ENCODE measurements at places on chromosomes 2 and 18.

GRCh38 chr2:68423966-68424650 is 43.0 kb downstream of the FBXO48 start:
- DNase-seq = no peak

GRCh38 chr2:217853301-217853881 is 149.4 kb downstream of the TNS1 start:
- no peak for DNase-seq

GRCh38 chr2:26838121-26838906 is 9.6 kb upstream of the DPYSL5 start:
- no peak for DNase-seq

DNA sequence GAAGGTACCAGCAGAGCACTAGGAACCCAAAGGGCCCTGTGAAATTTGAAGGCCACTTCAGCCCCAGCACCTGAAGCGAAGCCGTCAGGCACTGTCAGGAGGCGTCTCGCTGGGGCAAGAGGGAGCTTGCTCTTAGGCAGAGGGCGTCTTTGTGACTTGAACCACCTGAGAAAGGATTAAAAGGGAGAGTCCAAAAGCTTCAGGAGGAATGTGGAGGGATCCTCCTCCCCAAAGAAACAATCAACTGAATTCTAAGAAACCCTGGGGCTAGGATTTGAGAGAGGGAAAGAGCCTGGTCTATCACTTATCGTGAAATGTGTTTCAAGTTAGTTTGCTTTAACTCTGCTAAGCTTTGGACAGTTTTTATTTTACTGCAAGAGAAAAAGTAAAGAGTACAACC is 324.9 kb upstream of the SOX11 start:
- DNase-seq = no peak

DNA sequence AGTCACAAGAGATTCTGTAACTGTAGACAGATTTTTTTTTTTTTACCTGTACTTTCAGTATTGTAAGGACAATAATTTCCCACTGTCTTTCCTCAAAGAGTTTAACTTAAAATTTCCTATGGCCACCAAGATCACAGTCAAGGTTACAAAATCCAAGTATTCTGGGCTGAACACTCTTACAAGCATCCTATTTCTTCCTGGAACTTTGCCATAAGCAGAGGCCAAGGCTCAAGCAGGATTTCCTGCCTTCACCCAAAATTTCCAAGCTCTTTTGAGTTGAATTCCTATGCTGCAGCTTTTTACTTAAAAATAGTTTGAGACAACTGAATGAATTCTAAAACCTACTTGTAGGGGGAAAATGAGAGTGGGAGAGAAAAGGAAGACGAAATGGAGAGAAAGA is 299.4 kb downstream of the ZNF516 start:
- no peak for DNase-seq

DNA sequence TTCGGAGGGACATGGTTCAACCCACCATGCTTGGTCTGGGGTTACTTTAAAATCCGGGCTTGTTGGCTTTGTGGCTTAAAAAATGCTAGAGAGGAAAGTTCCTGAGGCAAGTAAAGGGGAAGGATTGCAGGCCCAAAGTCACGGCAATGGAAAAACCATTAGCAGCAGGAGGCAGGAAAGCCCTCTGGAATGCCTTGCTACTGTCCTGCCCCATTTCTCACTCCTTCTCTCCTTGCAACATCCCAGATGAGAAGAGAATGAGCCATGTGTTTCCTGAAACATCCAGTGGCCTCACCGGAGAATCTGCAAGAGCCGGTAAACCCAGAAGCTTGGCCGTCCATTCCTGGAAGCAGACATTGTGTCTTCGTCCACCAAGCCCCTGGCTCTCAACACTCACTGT is 97.4 kb upstream of the LCLAT1 start:
- no peak for DNase-seq

- peak; percentile 56 for DNase-seq
These were observed 109.0 kb downstream of the COL6A3 start for GRCh38 chr2:237304763-237305514.

GRCh38 chr2:68917034-68917718 is 35.5 kb downstream of the GKN2 start:
- no peak for DNase-seq

DNA sequence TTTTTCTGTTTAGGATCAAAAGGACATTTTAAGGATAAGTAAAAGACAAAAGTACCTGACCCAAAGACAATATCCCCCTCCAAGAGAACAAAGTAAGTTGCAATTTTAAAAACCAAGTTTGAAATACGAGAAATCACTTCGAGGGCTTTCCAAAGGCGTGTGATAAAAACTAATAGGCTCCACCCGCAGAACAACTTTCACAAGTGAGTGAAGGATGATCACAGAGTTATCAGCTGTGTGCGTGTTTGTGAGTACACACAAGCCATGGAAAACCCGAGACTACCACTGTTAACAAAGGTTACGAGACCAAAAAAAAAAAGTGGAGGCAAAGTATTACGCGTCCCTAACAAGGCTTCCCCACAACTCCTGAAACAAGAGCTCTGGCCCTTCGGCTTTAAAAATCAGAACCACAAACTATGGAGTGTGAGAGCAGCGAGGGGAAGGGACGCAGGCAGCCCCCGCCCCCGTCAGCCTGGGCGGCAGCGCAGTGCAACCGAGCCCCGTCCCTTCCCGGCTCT is 719 bp downstream of the SMAD2 start:
- DNase-seq = no peak

DNA sequence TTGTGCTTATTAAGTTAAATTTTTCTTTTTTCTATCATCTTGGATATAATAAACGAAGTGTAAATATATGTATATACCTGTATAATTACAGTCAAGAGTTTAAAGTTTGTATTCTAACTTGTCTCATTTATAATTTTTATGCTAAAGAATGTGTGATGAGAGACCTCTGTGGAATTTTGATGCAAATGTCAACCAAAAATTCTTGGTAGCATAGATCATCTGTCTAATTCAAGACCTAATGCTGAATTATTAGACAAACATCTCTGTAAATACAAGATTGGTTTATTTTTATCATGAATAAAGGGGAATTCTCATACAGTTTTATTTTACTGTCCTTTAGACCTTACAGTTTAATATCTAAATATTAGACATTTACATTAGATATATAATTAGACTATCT is 149.2 kb upstream of the VWC2L start:
- no peak for DNase-seq

DNA sequence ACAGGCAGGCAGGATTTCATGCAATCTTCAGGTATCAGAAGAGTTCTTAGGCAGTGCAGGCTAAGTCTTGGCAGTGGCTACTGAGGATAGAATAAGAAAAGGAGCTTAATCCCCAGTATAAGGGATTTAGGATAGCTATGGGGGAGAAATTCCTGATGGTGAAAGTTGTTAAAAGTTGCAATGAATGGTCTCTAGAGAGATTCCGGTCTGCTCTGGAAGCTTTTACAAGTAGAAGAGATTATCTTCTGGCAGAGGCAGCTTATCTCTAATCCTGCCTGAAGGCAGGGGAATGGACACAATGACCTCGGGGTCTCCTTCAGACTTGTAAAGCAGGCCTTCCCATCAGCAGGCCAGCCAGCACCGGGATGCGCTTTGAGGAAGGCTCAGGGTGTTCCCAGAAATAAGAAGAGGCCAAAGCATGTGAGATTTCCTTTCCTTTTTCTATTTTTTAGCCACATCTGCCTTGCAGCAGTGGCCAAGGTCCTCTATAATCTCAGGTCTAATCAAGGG is 253.9 kb upstream of the KLHL29 start:
- no peak for DNase-seq

- DNase-seq = no peak
These were observed 45.6 kb upstream of the ANKRD44 start for GRCh38 chr2:197356136-197356535.

DNA sequence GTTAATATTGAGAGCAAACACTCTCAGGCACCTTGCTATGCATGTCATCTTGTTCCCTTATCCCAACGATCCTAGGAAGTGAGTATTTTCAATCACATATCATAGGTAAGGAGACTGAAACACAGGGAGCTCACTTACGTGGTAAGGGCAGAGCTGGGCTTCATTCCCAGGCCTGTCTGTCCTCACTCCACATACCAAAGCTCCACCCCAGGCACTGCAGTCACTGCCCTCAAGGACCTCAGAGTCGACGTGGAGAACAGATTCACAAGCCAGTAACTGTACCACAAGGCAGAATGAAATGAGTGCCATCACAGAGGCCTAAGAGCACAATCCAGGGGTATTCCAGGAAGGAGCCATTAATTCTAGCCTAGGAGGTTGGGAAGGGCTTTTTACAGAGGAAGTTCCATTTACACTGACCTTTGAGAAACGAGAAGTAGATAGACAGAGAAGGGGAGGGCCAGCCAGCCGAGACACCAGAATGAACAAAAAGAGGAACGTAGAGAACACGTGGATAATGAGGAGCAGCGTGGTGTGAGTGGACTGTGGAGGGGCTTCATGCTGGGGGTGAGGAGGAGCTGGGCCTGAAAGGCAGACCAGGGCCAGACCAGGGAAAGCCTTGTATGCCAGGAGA is 48.6 kb downstream of the KIAA2012 start:
- DNase-seq = no peak

GRCh38 chr2:111054791-111055691 is 65.7 kb upstream of the BCL2L11 start:
- no peak for DNase-seq

- no peak for DNase-seq
These were observed 7.8 kb upstream of the ARMC9 start for GRCh38 chr2:231190531-231191197.

DNA sequence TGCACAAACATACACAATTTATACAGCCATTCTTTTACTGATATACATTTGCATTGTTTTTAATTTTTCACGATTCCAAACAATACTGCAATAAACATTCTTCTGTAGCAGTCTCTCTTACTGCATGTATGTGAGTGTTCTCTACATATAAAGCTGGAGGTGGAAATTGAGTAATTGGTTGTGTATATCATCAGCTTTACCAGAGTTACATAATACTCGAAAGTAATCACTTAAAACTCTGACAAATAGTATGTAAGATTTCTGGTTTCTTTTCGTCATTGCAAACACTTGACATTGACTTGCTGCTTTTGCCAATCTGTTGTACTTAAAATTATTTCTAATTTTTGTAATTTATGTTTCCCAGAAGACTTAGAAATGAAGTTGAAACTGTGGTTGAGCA is 110.2 kb downstream of the TDRD15 start:
- no peak for DNase-seq

Data from T1000 (cell line).